Natural killer cell treated with Interleukin-12 subunit alpha and Interleukin-12 subunit beta and Interleukin-15 and Interleukin-18, amount 100 ng/mL, for 72 hours (primary cell): ENCODE measurements at places on chromosomes 2 and 18.

GRCh38 chr2:102841107-102841840, 79.4 kb downstream of the TMEM182 start:
- DNase-seq = no peak

GRCh38 chr2:226803410-226803809, 3.8 kb upstream of the IRS1 start:
- no peak for DNase-seq

DNA sequence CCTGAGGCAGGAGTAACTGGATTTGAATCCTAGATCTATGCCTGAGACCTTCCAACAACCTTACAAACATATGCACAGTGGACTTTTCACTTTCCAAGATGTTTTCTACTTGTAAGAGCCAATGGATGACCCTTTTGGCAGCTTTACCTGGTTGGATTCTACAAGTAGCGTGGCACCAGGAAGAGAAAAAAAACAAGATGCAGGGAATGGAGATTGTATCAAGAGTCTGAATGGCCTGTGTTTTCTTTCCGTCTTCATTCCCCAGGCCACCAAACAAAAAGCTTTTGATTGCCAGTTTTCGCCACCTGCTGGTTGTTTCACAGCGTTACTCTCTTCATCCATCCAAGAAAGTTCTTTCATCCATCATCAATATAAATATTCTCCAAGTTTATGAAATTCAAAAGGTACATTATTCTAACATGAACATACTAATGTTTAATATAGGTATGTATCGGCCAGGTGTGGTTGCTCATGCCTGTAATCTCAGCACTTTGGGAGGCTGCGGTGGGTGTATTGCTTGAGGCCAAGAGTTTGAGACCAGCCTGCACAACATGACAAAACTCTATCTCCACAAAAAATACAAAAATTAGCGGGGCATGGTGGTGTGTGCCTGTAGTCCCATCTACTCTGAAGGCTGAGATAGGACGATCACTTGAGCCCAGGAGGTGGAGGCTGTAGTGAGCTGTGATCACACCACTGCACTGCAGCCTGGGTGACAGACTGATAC, 3.5 kb upstream of the BCL2 start:
- DNase-seq = peak; percentile 73

GRCh38 chr2:54456362-54456611, 160 bp downstream of the SPTBN1 start:
- DNase-seq = no peak

DNA sequence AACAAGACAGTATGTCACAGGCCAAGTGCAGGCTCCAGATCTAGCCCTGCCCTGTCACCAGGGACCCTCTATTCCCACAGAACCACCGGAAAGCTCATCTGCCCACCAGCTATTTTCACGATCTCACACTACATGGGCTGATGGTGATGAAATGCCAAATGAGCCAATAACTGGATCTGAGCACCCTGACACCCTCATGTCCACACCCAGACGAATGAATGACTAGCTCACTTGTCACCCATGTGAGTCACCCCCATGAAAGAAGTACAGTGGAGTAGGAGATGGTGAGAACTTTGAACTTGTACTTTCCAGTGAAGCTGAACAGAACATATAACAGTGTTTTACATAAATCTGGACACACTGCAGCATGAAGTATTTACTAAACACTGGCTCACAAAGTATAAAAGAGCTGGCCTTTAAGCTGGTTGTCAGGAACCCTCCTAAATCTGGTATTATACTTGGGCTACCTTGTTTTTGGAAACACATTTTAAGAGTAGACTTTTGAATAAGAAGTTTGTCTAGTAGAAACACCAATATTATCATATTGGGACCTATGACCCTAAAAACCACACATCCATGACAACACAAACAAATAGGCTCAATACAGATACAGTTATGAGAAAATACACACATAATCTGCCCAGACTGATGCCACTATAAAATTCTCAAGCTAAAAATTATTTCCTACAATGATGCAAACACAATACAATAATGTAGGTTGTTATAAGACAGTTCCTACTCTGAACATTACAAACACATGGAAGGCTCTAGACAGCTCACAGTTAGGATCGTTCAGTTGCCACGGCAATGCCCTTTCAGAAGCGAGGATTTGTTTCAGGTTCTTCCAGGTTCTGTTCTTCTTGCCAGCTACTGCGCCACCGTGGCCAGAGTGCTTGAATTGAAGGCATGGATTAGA, 19.0 kb downstream of the INO80C start:
- DNase-seq = peak; percentile 64

GRCh38 chr2:181440344-181440743, 16.8 kb upstream of the ITGA4 start:
- DNase-seq = no peak

GRCh38 chr2:177383935-177384334, 8.6 kb upstream of the AGPS start:
- DNase-seq = no peak

DNA sequence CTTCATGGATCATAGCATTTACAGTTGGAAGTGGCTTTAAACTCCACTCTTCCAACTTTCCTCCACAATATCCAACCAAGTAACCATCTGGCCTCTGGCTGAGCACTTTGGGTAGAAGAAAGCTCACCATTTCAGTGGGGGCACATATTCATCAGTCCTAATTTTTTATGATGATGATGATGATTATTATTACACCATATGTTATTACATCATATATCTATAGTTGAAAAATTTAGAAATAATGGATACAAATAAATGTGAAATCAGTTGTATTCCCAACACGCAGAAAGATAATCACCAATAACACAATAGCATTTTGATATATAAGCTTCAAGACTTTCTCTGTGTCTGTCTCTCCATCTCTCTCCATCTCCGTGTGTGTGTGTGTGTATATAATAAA, 26.6 kb upstream of the ZCCHC2 start:
- no peak for DNase-seq

GRCh38 chr18:50642439-50642838, 82.6 kb downstream of the MAPK4 start:
- DNase-seq = no peak

DNA sequence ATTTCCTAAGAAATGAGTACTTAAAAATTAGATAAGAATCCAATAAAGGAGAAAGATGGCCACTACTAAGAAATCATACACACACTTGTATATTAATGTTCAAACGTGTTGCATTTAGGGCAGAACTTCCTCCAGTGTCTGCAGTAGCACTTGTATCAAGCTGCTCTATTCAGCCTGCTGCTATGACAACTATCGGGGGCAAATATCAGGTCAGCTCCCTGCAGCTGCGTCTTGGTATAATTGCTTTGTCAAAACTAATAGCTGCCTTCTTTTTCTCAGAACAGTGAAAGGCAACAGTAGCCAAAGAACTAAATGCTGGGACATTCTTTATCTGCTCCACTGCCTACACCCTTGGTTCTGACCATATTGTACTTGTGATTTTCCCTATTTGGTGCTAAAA, 300.7 kb downstream of the NOL4 start:
- no peak for DNase-seq

- DNase-seq = no peak
Observed at GRCh38 chr2:7265286-7265685, 348.1 kb downstream of the RNF144A start.

DNA sequence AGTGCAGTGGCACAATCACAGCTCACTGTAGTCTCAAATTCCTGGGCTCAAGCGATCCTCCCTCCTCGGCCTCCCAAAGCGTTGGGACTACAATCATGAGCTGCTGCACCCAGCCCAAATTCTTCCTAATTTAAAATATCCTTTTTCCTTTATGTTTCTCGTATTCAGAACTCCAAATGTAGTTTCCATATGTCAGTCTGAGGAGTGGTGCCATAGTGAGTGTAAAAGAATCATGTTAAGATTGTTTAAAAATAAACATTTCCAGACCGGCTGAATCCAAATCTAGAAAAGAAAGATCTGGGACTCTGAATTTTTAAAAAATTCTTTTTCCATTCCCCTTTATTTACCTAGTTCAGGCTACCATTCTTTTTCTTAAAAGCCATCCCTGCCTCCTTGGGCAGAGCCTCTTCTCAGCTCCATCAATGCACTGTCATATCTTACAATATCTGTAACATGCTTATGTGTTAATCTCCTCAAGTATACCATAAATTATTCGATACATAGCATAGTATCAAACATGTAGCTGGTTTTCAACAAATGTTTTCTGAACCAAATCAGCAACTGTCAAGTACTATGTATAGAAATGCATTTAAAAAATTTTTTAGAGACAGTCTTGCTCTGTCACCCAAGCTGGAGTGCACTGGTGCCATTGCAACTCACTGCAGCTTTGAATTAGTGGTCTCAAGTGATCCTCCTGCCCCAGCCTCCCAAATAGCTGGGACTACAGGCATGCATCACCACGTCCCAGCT, 31.3 kb downstream of the PTPN2 start:
- DNase-seq = no peak

- no peak for DNase-seq
Observed at GRCh38 chr2:52597346-52597745, 1170.3 kb upstream of the CHAC2 start.

GRCh38 chr18:35703043-35703688, 121.6 kb downstream of the GALNT1 start:
- DNase-seq = no peak

GRCh38 chr2:235027558-235028214, 75.9 kb downstream of the SH3BP4 start:
- DNase-seq = no peak

GRCh38 chr2:29390136-29390535, 274.9 kb downstream of the CLIP4 start:
- no peak for DNase-seq

GRCh38 chr2:32485399-32485798, 128.6 kb downstream of the BIRC6 start:
- no peak for DNase-seq

DNA sequence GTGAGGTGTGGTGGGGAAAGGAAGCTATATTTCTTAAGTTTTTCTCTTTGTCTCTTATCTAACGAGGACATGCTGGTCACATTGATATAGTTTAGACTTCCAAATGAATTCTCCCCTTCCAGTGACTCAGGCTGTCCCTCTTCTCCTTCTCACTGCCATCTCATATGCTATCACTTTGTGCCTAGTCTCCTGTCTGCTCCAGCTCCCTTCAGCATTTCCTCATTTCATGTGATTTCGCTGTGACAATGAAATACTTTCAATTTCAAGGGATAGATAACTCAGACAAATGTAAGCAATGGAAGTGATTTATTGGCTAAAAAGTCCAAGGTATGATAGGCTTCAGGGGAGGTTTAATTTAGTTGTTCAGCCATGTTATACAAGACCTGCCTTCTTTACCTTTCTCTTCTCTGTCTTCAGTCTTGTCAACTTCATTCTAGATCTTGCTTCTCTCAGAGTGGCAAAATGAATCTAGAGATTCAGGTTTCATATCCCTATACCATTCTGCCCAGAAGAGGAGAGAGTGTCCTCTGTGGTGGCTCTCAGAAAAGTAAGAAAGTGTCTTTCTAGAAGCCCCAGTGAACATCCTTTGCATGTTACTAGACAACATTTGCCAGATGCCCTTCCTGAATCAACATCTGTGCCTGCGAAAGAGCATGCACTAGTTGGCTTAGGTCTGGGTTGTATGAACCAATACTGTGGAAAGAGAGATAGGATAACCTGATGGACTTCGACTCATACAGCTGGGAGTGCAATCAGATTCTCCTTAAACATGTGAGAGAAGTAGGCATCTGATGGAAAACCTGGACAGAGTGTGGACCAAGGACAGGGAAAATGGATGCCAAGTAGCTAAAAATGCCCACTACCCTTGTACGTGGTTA, 29.9 kb upstream of the GPR155 start:
- no peak for DNase-seq

DNA sequence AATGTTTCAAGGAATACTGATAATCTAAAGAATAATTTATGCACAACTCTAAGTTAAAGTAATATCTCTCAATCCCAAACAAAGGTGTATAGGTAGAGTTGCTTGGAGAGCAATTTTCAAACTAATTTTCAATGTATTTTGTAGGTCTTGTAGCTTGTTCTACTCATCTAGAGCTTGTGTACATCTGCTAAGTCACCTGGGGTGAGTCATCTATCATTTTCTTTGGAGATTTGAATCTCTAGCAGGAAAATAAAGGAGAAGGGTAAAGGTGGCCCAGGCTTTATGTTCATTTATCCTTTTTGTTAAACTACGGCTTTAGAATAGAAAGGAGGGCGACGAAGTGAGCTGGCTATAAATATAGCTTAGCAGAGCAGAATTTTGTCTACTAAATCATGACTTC, 76.8 kb upstream of the THUMPD2 start:
- no peak for DNase-seq

DNA sequence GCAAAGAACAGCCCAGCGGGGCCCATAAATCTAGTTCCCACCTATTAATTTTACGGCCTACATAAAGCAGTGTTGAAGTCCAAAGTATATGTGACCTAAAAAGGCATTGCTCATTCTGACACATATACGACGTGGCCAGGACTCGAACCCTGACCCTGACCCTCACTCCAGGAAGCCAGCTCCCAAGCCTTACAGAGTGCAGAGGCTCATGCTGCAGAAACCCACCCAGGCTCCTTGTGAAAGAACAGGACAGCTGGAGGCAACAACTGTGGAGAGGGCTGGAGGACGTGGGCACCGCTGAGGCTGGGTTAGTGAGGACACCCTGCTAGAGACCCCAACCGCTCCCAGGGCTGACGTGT, 221.6 kb downstream of the CYP26B1 start:
- DNase-seq = no peak

DNA sequence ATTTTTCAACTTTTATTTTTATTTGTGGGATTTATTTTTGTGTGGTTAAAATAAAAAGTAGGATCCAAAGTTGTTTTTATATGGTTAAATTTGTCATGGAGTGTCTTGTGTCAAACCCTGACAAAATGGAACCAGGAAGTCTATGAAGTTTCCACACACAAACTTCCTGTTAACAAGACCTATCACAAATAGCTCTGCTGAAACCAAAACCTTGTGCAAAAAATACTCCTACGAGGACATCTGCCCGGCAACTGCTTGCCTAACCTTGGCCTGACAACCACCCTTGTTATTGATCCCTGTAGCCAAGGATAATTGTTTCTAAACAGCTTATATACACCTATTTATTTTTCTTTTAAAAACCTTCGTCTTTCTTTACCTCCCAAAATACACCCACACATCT, 389.6 kb downstream of the TRIB2 start:
- no peak for DNase-seq

- DNase-seq = no peak
Observed at GRCh38 chr2:192195548-192196418, 1.1 kb upstream of the TMEFF2 start.

- DNase-seq = no peak
Observed at GRCh38 chr2:79903222-79904000, 390.6 kb downstream of the CTNNA2 start.

- DNase-seq = no peak
Observed at GRCh38 chr2:64322433-64322832, 131.5 kb upstream of the LGALSL start.

GRCh38 chr18:9055626-9056025, 46.9 kb upstream of the NDUFV2 start:
- no peak for DNase-seq

GRCh38 chr18:30192216-30192615, 850.3 kb downstream of the DSC3 start:
- DNase-seq = no peak

DNA sequence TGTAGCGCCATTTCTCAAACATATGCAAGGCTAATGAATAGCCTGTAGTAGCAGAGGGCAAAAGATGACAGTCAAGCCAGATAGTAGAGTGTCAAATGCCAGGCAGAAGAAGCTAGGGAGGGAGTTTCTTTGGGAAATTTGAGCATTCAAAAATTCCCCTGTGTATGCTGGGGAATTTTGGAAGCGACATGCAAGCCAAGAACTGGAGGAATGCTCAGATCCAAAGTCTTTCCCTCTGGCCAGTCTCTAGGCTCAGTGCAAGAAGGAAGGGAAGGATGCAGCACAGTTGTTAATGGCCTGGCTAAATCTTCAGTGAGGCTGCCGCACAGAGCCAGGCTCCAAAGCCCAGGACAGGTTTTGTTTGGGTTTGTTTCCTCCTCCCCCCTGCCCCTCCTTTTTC, 59.9 kb downstream of the ATP9B start:
- DNase-seq = no peak
